ENCODE measurements at places on chromosomes 2 and 18.

- DNase-seq: no peak
Observed at GRCh38 chr2:111697560-111697959, 186.4 kb downstream of the ANAPC1 start.

DNA sequence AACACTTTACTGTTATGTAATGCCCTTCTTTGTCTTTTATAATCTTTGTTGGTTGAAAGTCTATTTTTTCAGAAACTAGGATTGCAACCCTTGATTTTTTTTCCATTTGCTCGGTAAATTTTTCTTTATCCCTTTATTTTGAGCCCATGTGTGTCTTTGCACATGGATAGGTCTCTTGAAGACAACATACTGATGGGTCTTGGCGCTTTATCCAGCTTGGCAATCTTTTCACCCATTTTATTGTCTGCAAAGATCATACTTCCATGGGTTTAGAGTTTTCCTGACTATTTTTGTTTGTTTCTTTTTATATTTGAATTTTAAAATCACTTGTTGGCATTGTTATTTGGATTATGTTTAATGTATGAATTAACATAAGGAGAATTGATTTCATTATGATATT is 27.0 kb downstream of the ACOXL start:
- DNase-seq: no peak

GRCh38 chr2:235449568-235449967 is 44.3 kb upstream of the AGAP1 start:
- no peak for DNase-seq

DNA sequence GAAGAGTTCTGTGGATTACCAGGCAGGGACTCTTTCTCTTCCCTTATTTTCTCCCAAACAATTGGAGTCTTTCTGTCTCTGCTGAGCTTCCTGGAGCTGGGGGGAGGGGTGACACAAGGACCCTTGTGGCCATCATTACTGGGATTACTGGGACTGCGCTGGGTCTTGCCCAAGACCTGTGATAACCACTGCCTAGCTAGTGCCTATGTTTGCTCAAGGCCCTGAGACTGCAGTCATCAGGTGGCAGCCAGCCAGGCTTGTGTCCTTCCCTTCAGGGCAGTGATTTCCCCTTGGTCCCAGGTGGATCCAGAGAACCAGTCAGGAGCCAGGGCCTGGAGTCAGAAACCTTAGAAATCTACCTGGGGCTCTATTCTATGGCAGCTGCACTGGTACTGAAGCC is 355.6 kb downstream of the PARD3B start:
- DNase-seq: no peak

GRCh38 chr2:182667315-182667695 is 48.8 kb upstream of the DNAJC10 start:
- no peak for DNase-seq

- no peak for DNase-seq
Observed at GRCh38 chr2:99697811-99698568, 208.2 kb upstream of the REV1 start.

Data from activated T-cell treated with anti-CD3 and anti-CD28 coated beads, Interleukin-2, amount 50 U/mL, for 72 hours (primary cell).